ENCODE measurements at places on chromosomes 3 and 15. TPM values are rescaled to one million over a fixed set of nuclear protein-coding genes. Genes with fewer than 3 reads are reported as not detected.
A peak's percentile ranks its signal among the peaks of the same experiment; 100 is the strongest.

- peak overlapping the region; percentile 100 for H3K27ac ChIP-seq
- no peaks in the 10 kb centered on the region for H3K4me1 ChIP-seq
- no peaks in the 10 kb centered on the region for H3K36me3 ChIP-seq
- no peak for DNase-seq
These were observed 1.9 kb downstream of the FNDC3B start for GRCh38 chr3:172040981-172041963.

- DNase-seq: no peak
- peaks cover 26% of the 10 kb centered on the region for H3K4me1 ChIP-seq
- H3K27ac ChIP-seq: no peak overlapping the region
These were observed 14.8 kb downstream of the UBE3A start for GRCh38 chr15:25424073-25424472.

- no peaks in the 10 kb centered on the region for H3K36me3 ChIP-seq
- no peaks in the 10 kb centered on the region for H3K27me3 ChIP-seq
- H3K4me1 ChIP-seq: peaks cover 18% of the 10 kb centered on the region
- H3K27ac ChIP-seq: no peak overlapping the region
- no peak for DNase-seq
These were observed 502.9 kb downstream of the FOXP1 start for GRCh38 chr3:71080517-71081083.

GRCh38 chr3:180705619-180706018, 26.3 kb upstream of the CCDC39 start:
- no peak for DNase-seq
- no peaks in the 10 kb centered on the region for H3K27me3 ChIP-seq
- H3K4me3 ChIP-seq: no peak overlapping the region
- no peak overlapping the region for H3K27ac ChIP-seq
- H3K36me3 ChIP-seq: no peaks in the 10 kb centered on the region
- H3K4me1 ChIP-seq: no peaks in the 10 kb centered on the region

The TFRC gene
- 43.3 TPM for total RNA-seq

The DGKG gene
- 5.7 TPM for total RNA-seq

The SLC6A11 gene
- total RNA-seq: 0.42 TPM

The TMEM212 gene
- total RNA-seq: not detected

Measured in tibial nerve (tissue), 4 donors.